Panc1 (cell line): ENCODE measurements at places on chromosomes 2 and 18.

- no peak for DNase-seq
Observed at GRCh38 chr2:59693231-59693959, 860.1 kb downstream of the BCL11A start.

DNA sequence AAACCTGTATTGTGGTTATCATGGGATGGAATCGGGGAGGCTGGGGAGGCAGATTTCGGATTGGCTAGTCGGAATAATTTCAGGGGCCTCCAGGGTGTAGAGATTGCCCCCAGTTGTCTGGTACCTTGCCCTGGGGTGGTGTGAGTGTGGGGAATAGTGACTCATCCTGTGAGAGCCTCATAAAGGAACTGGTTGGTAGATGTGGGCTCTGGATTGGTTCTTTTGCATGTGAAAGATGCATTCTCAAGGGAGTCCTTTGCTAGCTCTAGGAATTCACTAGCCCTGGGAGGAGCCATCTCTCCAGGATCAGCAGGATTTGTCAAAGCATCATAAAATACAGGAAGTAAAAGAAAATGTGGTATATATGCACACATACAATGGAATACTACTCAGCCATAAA lies 331.6 kb downstream of the SETBP1 start:
- no peak for DNase-seq

GRCh38 chr2:233179848-233180366 lies 71.6 kb upstream of the ATG16L1 start:
- DNase-seq = no peak

DNA sequence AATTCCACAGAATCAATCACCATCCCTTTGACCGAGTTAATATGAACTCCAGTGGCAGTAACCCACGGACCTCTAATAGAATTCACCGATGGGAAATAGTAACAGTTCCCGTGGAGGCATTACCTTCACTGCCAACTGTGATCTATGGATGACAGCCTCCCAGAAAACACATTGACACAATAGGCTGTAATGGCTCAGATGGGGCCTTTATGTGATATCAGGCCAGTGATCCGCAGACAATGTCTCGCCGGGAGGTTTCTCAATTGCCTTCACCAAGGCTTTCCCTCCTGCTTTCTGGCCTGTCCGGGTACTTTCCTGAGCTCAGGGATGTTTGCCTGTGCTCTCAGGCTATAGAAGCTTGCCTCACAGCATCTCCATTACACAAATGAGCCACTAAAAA lies 34.4 kb upstream of the KLF7 start:
- no peak for DNase-seq

DNA sequence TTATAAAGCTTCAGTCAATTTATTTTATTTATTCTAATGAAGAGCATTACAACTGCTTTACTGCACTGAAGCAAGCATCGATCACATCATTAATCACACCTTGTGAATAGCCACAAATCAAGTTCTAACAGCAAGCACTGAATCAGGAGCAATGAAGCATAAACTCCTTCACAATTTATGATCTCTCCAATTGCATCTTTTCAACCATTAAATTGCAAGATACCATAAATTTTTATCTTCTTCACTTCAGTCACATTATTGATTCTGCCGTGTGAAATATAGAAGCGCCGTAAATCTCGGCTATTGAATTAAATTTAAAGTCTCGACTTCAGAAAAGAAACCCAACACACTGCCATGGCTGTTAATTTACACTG lies 298.7 kb downstream of the CDCA7 start:
- DNase-seq = no peak

GRCh38 chr2:119333360-119333759 lies 33.3 kb downstream of the C2orf76 start:
- DNase-seq = no peak
